ENCODE measurements at places on chromosomes 16 and 17.

DNA sequence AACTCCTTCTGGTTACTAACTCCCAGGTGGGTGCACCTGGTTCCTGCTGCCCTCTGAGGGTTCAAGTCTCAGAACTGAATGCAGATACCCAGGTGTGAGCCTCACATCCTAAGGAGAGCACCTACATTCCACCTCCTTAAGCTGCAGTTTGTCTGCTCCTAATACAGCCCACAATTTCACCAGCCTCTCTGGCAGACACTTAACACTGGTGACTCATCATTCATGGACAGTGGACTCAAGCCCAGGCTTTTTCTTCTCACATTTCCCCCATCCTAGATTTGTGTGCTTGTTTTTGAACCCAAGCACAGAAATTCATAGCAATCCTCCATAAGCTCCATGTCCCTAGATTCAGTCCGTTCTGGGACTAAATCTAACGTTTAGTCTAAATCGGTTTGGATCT lies 7.0 kb upstream of the MAF start:
- no peak for DNase-seq

DNA sequence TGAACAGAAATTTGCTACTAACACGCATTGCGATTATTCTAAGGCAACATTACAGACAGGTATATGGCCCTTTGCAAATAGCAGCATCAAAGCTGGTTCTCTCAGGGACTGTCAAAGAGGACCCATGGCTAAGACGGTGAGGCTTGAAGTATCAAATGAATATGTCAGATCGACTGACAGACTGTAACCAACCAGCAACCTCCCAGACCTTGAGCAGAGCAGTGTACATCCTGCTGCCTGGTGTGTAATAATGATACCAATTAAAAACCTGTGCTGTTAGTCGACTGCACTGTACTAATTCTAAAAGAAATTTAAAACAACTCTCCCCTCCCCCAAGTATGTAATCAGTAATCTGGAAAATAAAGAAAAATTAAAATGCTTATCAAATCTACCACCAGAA lies 35.9 kb upstream of the GHDC start:
- no peak for DNase-seq

- no peak for DNase-seq
Observed at GRCh38 chr17:6716736-6717135, 3.6 kb upstream of the SLC13A5 start.

GRCh38 chr16:3587547-3588110 lies 10.4 kb upstream of the NLRC3 start:
- DNase-seq, result no peak

GRCh38 chr16:58459344-58460218 lies 40.4 kb upstream of the NDRG4 start:
- DNase-seq, result no peak

Measured in Right ventricle myocardium superior (tissue), 1 donor.